ENCODE measurements at places on chromosomes 7 and 10.

DNA sequence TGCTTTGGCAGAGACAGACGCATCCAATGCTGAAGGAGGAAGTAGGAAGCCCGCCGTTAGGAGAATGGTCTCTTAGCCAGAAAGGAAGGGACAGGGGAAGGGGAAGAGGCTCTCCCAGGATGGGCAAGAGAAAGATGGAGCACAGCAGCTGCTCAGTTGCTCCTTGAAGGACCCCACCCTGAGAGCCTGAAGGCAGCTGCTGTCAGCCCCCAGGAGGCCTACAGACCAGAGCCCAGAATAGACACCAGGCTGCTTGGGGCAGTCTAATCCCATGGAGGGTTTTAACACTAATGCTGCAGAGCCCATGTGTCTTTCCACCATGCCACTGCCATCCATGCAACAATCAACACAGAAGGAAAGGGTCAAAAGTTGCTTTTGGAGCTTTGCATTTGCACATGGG, 3.5 kb upstream of the C7orf33 start:
- no peak for DNase-seq

- DNase-seq = no peak
These were observed 500.2 kb upstream of the GALNT17 start for GRCh38 chr7:70631718-70632117.

DNA sequence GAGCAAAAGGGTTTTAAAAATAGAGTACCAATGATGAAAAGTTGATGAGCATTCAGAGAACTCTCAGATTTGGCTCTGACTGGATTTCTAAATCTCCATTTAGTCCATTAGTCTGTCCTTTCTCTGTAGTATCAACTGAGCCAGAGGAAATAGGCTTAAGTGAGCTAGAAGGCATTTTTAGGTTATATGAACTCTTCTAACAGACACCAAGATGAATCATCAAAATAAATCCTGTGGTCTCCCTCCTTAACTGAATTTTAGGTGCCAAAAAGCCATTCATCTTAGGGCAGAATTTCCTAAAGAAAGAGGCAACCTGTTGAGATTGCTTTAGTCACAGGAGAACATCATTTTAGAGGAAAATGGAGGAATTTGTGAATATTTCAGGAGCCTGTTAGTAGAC, 305.1 kb downstream of the AUTS2 start:
- no peak for DNase-seq

DNA sequence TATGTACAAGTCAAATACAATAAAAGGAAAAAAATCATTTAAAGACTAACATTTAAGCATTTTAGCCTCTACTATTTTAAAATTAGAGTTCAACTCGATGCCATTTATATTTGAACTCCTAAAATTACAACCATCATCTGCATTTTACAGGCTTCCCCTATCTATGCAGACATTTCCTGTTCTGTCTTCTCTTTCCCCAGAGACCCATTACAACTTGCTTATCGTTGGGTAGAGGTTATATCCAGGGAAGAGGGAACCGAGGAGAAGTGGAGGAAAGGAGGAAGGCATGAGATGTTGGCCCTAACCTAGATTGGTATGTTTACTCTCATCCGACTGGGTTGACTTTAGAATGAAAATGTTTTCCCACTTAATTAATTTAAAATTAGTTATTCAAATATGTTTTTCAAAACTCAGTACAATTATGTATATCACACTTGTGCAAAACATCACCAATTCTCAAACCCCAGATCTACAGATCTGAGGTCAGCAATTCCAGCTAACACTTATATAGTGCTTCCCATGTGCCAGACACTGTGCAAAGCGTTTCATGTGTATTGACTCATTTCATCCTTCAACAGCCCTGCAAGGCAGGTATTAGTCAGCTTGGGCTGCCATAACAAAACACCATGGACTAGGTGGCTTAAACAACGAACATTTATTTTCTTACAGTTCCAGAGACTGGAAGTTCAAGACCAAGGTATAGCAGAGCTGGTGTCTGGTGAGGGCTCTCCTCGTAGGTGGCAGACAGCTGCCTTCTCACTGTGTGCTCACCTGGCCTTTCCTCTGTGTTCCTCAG, 27.3 kb upstream of the HERPUD2 start:
- DNase-seq = no peak

DNA sequence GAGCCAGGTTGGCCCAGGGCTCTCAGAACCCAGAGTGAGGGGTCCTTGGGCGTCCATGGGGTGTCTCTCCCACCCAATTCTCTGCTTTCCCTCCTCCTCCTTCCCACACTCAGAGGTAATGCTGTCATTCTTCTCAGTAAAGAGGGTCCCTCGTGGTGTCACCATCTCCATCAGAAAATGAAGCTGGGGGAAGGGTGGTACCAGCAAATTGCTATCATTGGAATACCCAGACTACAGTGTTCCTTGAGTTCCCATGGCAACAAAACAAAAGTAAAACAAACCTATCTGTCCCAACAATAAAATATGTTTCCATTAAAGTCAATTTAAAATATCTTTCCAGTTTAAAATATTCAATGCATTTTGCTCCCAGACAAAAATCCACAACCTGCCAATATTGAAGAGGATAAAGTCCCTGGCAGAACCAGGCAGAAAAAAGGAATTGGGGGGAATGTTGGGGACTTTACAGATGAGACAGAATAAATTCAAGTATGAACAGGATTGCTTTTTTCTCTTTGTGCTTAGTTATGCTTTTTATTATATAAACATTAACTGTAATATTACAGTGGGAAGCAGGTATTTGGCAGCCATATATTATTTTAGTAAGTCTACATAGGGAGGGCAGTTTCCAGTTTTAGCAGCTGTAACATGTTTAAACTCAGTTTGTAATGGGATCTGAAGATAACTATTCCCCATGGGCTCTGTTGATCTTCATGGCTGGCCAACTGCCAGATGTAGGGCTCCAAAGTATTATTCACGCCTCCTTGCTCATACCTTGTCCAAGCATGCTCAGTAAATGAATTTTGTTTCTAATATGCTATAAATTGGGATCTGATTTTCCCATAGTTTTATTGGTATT, 182.1 kb downstream of the ARID5B start:
- peak; percentile 41 for DNase-seq

DNA sequence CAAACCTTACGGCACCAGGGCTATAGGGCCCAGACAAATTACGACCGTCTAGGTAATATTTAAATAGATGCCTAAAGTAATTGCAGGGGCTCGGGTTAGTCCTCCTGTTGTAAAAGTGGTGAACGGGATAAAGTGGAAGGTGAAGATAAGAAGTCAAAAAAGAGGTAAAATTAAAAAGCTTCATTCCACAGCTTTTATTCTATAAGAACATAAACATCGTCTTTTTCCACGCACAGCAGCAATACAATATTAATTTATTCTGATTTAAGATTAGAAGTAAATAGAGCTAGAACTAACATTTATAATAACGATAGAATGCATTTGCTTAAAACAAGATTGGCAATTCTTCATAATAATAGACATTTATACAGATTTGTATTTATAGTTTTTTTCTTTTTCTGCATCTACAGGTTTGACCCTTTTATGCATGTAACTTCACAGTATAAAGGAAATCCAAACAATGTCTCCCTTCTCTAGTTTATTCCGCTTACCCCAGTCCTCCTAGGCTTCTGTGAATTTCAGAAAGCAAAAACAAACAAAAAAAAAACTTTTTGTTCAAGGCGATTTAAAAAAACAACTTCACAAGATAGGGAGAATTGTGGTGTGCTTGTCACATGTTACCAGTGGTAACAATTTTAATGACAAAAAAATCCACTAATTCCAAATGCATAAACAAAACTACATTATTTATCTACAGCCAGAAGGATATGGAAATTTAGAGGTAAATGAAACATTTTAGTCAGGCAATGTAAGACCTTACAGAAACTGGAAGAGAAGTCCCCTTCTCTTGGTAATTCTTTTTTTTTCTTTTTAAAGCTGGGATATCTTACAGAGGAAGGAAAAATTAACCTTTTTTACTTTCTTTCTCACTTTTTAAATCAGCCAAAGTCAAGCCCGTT, 3.4 kb downstream of the HOXA10 start:
- peak; percentile 58 for DNase-seq

Data from NCI-H526 (cell line).